Esophagus squamous epithelium (tissue), 5 donors: ENCODE measurements at places on chromosomes 1 and 21.

GRCh38 chr1:3313576-3313950 lies 140.9 kb upstream of the ARHGEF16 start:
- no peak for DNase-seq

- no peak for DNase-seq
Observed at GRCh38 chr1:173255214-173255813, 48.2 kb upstream of the TNFSF4 start.

DNA sequence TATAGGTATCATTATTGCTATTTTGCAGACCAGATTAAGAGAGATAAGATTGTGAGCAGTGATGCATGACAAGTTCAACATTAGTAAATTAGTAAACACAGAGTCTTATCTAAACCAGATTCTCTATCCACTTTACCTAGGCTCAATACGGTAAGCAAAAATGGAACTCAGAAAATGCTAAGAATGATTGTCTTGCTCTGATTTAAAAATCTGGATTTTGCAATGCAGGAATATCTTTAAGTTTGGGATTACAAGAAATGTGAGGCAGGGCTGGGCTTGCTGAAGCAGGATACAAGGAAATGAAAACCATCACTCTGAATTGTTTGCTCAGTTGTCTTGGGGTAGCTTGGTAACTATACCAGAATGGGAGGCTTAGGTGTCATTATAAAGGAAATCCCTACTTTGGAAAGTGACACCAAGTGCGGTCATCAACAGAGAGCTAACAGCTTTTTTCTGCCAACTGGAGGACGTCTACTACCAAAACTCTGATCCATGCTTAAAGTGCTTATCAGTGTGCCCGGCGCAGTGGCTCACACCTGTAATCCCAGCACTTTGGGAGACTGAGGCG lies 332.7 kb upstream of the RUNX1 start:
- DNase-seq, result no peak

GRCh38 chr1:117416546-117417125 lies 49.4 kb downstream of the MAN1A2 start:
- DNase-seq, result no peak

DNA sequence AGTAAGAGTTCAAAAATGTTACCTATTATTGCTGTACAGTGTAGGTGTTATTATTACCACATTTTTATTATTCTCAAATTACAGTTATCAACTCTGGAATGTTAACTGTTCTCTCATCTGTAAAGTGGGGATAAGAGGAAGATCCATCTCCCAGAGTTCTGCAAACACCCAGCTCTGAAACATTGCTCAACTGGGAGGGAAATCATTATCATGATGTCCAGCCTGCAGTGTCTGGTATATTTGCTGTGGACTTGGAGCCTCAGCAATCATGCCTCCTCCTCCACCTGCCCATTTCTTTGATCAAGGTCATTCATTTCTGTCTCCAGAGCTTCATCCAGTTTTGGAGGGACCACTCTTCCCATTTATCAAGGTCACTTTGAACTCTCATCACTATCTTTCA lies 39.4 kb downstream of the C8A start:
- no peak for DNase-seq

GRCh38 chr1:23562137-23562876 lies 3.0 kb upstream of the ID3 start:
- peak; percentile 34 for DNase-seq

- no peak for DNase-seq
Observed at GRCh38 chr1:240070188-240070587, 21.5 kb upstream of the FMN2 start.

DNA sequence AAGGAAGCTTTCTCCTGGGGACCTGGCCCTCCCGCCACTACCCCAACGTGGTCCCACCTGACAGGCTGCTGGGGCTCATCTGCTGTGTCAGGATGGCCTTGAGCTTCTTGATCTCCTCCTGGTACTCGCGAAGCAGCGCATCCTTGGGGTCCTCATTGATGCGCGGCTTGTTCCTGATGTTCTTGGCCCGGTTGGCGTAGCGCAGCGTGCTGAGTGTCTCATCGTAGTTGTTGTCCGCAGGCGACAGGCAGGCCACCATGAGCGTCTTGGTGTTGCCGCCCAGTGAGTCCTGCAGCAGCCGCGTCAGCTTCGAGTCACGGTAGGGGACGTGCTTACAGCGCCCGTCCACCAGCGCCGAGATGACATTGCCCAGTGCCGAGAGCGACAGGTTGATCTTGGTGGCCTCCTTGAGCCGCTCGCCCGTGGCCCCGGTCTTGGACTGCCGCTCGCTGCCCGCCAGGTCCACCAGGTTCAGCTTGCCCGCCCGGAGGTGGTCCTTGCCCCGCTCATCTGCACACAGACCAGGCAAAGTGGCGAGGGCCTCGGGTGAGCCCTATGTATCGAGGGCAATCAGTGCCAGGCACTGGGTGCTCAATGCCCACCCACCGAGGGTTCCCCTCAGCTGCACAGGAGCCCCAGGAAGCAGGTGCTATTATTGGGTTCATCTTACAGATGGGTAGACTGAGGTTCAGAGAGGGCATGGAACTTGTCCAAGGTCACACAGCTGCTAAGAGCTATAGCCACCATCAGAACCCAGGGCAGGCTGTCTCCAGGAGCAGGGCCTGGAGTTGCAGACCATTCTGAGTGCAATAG lies 13.2 kb downstream of the KIF17 start:
- no peak for DNase-seq

DNA sequence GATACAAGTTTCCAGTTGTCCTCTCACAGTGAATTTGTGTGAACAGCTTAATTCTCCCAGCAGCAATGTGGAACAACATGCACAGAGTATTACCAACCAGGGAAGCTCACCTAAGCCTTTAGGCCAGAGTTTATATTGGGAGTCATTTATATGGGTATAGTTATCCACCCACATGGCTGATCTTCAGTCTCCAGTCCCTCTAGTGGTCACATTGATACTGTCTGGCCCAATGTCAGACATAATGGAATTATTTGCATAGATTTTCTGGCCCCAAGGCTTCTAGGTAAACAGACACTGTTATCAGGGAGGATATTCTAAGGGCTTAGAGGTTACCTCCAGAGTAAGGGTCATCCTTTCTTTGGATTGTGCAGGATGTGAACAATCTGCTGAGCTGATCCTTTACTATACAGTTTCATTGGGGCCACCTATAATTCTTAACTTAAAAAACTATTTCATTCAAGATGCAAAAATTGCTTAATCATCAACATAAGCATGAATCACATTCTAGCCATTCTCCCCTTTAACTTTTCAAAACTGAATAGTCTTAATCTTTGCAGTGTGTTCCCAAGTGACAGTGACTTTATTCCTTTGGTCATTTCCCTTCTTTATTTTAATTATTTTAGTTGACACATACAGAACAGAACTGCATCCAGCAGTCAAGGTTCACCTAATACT lies 210.9 kb downstream of the LTN1 start:
- DNase-seq, result no peak

DNA sequence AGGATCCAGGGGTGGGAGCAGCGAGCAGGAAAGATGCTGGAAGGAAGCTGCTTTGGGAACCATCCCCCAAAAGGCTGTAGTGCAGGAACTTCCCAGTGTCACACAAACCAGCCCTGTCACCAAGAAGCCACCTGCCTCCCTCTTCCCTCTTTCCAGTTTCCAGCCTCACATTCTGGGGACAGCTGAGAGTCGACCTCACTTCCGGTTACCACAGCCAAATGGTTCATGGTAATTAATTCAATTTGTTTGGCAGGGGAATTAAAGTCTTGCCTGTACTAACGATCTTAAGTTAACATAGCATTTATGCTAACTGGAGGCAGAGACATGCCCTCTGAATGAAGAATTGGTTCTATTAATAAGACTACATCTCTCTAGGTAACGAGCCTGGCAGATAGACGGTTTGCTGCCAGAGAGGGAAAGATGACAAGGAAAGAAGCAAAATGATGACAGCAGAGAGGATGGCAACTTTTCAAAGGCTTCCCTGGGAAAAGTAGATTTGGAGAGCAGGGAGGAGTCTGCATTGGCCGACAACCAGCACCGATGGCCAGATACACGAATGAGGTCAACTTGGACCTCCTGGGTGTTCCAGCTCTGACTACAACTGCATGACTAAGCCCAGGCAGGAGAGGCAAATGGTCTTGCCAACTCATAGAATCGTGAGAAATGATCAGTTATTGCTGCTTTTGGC lies 64.1 kb downstream of the TMCO4 start:
- no peak for DNase-seq

DNA sequence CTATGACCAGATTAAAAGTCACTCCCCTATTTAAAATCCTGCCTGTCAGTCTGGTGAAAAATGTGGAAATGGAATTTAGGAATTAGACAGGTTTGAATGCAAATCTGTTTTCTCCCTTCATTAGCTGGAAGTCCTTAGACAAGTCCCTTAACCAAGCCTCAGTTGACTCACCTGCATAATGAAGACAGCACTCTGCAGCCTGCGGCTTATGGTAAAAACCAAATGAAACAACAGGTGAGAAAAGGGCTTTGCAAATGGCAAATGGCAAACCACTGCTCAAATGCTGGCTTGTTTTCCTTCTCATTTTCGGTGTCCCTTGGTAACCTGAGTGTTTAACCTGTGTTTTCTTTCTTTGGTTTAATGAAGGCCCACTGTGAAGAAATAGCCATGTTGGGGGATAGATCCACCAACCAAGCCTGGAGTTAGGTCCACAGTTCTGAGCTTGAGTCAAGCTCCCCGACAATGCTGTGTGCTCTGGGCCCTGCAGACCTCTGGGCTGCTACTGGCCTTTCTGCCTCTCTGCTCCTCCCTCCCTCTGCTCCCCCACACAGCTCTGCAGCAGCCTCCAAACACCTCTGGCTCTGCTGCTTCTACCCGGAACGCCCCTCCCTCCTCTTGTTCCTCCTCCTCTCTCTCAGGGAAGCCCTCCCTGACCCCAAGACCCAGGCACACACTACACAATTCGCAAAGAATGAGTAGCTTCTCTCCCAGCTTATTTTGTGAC lies 641.8 kb downstream of the MATN1 start:
- no peak for DNase-seq

DNA sequence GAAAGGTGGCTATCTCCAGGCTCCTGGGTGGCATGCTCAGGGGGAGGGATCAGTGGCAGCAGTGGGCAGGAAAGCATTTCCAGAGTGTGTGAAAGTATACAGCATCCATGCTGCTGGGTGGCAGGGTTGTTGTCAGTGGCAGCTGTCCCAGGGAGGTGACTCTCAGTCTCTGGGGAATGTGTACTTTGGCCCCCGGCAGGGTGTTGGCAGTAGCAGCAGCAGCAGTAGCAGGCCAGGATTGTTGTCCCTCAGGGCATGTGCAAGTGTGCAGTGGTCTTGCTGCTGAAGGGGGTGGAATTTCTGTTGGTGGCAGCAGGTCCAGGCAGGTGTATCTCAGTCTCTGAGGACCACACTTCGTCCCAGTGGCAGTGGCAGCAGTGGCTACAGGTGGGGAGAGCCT lies 71.7 kb upstream of the GUCA2B start:
- DNase-seq, result no peak

DNA sequence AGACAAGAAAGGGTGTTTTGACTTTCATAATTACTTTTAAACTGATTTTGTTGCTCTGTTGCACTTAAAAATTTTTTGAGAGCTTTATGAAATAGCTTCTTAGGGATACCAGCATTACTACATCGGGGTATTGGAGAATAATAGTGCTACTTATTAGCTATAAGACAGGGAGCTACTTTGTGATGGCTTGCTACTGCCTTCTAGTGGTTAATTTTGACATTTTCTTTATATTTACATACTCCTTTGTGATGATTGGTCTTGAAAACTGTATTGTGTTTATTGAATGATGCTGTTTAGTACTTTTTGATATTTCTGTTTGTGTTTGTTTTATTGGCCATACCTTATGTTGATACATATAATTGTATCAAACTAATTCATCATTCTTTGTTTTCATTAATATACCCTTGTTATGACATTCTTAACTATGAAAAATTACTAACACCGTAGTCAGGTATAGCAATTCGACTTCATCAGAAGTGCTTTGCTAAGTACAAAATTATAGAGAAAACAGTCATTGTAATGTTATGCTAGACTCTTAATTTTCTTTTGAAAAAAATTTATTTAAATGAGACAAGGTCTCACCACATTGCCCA lies 85.5 kb downstream of the CLIC4 start:
- DNase-seq, result no peak

GRCh38 chr1:54792686-54793282 lies 8.3 kb downstream of the TTC22 start:
- DNase-seq, result no peak

DNA sequence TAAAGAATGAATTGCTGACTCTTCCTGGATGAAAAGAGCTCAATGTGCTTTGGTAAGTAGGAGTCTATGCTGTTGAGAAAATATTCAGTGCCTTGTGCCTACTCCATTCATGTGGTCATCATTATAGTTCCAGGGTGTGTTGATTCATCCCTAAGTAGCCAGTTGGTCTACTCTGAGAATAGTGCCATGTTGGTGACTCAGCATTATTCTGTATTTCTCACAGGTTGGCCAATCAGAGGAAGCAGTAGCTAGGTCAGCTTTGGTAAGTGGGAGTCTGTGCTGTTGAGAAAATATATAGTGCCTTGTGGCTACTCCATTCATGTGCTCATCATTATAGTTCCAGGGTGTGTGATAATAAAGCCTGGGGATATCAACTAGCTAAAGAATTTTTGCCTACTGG lies 397.3 kb downstream of the AGBL4 start:
- DNase-seq, result no peak

- no peak for DNase-seq
Observed at GRCh38 chr1:2589431-2590232, 3.1 kb downstream of the PRXL2B start.

DNA sequence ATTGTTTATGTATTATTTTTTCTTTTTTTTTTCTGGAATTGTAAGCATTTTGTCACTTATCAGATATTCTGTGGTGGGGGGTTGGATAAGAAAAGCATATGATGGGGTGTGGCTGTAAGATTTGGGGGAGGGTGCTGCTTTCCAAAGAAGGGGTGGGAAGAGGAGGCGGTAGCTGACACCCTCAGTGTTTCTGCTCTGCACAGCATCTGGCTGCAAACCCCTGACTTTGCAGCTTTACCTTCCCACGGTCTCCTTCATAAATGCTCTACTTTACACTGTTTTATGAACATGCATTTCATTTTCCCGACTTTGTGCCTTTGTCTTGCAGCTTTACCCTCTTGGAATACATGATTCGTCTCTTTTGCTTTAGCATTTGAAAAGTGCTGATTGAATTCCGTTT lies 7.6 kb downstream of the FMN2 start:
- DNase-seq, result no peak

GRCh38 chr1:188715566-188715965 lies 1762.1 kb downstream of the BRINP3 start:
- DNase-seq, result no peak

DNA sequence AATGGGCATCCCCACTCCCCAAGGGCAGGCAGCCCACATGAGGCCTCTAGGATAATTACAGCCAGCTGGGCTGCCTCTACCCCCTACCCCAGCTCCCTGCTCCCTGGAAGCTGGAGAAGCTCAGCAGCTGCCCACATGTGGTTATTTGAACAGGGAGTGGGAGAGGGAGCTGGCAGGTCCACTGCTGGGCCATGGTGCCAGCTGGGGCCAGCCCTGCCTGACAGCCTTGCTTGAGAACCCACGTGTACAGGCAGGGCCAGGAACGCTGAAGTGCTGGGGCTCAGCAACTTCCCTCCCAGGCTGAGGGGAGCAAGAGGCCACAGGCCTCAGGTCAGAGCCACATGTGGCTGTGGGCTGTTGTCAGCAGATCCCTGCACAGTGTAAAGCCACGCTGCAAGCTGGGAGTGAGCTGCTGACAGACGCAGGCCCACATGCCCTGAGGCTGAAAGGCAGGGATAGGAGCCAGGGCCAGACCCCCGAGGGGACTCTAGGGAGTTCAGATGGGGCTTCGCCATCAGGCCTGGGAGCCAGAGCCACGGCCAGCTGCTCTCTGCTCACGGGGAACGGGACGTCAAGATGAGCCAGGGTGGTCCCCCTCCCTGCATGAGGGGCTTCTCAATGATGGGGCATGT lies 129.0 kb downstream of the SYF2 start:
- no peak for DNase-seq
